ENCODE measurements at places on chromosomes 3 and 15.

- peak; percentile 8 for DNase-seq
Observed at GRCh38 chr3:120092474-120092873, 1.8 kb downstream of the GSK3B start.

- no peak for DNase-seq
Observed at GRCh38 chr15:69417581-69417980, 3.4 kb downstream of the KIF23 start.

GRCh38 chr15:74243431-74243830 lies 7.3 kb downstream of the CCDC33 start:
- DNase-seq = peak; percentile 39

DNA sequence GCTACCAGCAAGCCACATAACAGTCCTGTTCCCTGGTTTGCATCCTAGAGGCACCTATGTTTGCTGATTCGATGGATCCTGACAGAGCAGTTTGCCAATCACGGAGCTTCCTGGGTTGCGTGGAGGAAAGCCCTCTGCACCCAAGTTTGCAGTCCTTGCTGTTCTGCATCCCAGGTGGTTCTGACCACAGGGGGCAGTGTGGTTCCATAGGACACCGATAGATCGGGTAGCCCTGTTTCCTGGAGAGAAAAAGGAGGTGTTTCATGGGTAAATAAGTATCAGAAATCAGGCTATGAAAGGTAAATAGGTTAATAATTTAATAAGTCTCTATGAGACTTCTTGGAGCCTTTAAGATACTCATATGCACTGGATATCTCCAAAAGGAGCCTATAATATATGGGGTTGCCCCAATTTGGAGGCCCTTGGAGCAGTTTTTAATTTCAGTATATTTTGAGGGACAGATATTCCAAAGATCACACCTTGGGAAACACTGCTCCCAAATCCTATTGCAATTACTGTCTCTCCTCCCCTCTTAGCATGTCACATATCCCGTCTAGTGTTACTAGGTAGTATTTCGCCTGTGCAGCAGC lies 194.6 kb upstream of the TPM1 start:
- DNase-seq = peak; percentile 56

GRCh38 chr3:32105291-32106131 lies 909 bp upstream of the GPD1L start:
- DNase-seq = no peak

DNA sequence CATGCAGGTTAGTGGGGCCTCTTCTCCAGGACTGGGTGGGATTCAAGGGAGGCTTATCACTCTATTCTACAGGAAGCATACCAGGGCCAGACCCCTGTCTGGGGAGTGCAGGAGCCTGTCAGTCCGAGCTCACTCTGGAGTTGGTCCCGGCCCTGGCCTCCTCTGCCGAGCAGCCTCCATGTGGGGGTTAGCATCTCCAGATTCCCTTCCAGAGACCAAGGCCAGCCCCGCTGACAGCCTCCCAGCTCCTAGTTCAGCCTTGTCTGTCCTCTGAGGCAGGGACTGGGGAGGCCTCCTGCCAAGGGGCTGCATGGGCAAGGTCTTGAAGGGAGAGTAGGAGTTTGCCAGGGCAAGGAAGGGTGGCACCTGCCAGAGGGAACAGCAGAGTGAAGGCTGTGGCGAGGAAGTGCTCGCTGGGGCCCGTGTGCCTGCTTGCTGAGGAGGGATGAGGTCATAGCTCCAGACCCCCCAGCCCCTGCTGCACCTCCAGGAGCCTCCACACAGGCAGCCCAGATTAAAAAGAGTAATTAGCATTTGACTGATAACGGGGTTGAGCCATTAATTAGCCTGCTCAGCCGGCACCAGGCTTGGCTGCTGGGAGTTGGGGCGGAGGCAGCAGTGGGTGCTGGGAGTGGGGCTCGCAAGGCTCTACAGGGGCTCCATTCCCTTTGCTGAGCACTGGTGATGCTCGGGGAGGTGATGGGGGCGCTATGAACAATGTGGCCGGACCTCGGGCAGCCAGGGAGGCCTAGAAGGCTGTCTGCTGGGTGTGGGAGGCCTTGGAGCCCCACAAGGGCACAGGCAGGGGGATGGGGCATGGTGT lies 54.3 kb downstream of the DNAJB8 start:
- DNase-seq = no peak

GRCh38 chr15:76197703-76198455 lies 113.4 kb downstream of the ETFA start:
- peak; percentile 66 for DNase-seq

DNA sequence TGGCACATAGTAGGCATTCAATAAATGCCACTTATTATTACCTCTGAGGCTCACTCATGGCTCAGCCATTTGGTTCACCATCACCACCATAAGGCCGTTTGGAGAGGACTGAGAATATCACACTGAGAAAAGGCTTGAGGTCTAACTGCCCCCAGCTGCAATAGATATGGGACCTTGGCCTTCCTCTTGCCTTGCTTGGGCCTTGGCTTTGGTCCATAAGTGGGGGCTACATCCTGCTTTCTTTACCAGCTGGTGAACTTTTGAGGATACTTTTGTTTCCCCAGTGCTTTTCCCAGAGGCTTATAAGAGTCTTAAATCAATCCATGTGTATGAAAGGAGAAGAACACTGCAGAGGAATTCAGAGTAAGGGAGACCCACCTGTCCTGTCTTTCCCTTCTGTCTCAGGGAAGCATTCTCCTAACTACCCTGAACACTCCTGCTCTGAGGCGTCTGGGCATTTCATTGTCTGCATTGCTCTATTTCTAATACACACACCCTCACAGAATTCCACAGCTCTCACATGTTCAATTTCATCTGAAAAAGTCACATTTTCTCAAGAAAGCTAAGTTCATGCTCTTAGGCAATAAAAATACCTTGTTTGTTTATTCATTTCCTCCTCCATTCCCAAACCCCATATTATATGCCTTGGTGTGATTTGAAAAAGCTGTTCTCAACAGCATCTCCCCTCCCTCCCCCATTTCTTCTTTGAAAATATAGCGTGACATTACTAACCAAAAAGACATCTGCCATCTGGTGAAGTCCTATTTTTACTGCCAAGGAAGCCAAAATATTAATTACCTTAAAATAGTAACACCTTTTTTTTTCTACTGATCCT lies 22.5 kb upstream of the KCNMB2 start:
- peak; percentile 79 for DNase-seq

- DNase-seq = no peak
Observed at GRCh38 chr3:50608278-50608677, 3.3 kb downstream of the CISH start.

DNA sequence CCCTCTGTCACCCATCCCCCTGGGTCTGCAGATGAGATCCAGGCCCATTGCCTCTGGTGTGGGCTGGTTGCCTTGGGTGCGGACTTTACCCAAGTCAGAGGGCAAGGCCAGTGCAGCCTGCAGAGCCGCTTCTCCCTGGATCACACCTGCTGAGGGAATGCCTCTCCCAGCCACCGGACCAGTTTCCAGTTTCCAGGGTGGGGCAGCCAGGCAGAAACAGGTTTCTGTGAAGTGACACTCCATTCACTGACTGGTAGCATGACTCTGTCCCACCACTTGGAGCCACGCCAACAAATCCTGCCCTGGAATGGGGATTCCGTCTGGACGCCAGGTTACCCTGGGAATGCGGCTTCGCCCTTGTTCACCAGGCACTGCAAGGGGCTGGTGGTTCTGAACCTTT lies 30.0 kb downstream of the PAQR5 start:
- no peak for DNase-seq

- no peak for DNase-seq
Observed at GRCh38 chr3:142796823-142797222, 73.0 kb downstream of the TRPC1 start.

- DNase-seq = no peak
Observed at GRCh38 chr15:68224108-68224507, 5.4 kb downstream of the CLN6 start.

- DNase-seq = peak; percentile 8
Observed at GRCh38 chr15:74954515-74954914, 2.1 kb downstream of the RPP25 start.

GRCh38 chr15:100189319-100189718 lies 152.5 kb downstream of the ADAMTS17 start:
- DNase-seq = no peak

DNA sequence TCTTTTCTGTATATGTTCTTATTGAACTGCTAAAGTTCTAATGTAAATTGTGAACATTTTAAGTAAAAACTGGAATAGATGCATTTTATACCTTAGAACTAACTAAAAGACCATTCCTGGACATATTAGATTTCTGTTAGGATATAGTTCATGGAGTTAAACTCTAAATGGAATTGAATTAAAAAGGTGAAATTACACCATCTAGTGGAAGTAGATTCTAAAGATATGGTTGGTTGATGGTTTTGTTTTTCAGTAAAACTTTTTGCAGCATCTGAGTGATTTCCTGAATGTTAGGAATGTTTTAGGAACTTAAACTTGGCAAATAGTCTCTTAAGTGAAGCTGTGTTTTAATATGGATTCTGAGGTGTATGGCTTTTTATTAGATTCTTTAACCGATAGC lies 96.8 kb downstream of the SLMAP start:
- peak; percentile 2 for DNase-seq

DNA sequence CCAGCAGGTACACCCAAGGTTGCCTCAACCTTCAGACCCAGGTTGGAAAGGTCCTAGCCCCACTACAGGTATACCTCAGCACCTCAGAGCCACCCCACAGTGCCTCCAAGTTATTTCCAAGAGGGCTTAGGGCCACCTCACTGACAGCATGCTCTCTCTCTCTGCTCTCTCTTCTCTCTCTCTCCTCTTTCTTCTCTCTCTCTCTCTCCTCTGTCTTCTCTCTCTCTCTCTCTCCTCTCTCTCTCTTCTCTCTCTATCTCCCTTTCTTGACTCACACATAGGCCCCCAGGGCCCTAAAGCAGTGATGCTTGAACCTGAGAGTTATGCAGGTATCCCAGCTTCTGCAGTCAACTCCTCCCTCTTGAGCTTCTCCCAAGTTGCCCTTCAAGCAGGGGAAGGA lies 4.2 kb downstream of the CAV3 start:
- DNase-seq = no peak

DNA sequence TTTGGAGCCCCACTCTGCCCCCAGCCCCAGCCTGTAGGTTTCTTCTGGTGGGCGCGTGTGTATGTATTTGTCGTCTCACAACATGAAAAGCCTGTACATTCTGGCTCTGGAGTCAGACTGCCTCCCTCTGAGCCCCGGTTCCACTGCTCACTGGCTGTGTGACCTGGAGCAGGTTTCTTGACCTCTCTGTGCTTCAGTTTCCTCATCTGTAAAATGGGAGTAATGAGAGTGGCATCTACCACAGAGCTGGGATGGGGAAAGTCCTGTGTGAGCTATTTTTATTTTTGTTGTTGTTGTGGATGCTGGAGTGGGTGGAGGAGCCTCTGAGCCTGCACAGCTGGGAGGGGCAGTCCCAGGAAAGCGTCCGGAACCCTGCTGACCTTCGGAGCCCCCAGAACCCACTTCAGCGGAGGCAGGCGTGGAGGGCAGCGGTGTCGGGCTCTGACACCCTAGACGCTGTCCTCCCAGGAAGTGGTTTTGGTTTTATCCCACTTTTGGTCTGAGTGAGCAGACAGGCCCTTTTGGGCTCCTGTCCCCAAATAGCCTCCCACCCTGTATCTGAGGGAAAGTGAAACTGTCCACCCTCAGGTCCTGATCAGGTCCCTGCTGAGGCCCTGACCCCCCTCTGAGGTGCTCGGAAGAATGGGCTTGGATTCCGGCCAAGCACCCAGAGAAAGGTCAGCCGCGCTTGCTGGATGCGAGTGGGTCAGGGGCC lies 103.5 kb downstream of the CHSY1 start:
- no peak for DNase-seq

GRCh38 chr3:20146301-20146700 lies 39.7 kb downstream of the SGO1 start:
- no peak for DNase-seq

All from NCI-H69 (cell line).